T-helper 2 cell treated with Interferon-gamma antibody and Interleukin-4, amounts not matched to agents 100 ng/mL and 5 ng/mL, for 36 hours (primary cell): ENCODE measurements at places on chromosomes 2 and 18. TPM values are rescaled to one million over a fixed set of nuclear protein-coding genes. Genes with fewer than 3 reads are reported as not detected.

The HTR2B gene
- 1.2 and 1.3 TPM in 2 replicates for total RNA-seq

The CCT7 gene
- total RNA-seq, result 321 and 361 TPM in 2 replicates

The M1AP gene
- 0.09 TPM in 1 of 2 replicates, not detected in the other for total RNA-seq

The PJVK gene
- total RNA-seq, result 1.7 and 2.3 TPM in 2 replicates

The UGT1A3 gene
- not detected in 2 replicates for total RNA-seq

The DES gene
- total RNA-seq, result not detected in 2 replicates

The ANKRD29 gene
- total RNA-seq, result 0.07 TPM in 1 of 2 replicates, not detected in the other

The GPR55 gene
- 2.9 and 4.3 TPM in 2 replicates for total RNA-seq

The FAM237A gene
- total RNA-seq, result not detected in 2 replicates

The POTEJ gene
- total RNA-seq, result not detected in 2 replicates

The C1QL2 gene
- total RNA-seq, result not detected in 2 replicates

The C2orf49 gene
- 18.1 and 18.6 TPM in 2 replicates for total RNA-seq

The COLEC11 gene
- total RNA-seq, result 0.27 TPM in 1 of 2 replicates, not detected in the other

The TWSG1 gene
- total RNA-seq, result 7.1 and 8.1 TPM in 2 replicates

The COL3A1 gene
- total RNA-seq, result not detected in 2 replicates

The EPB41L3 gene
- total RNA-seq, result 1.6 and 1.8 TPM in 2 replicates

The DDX18 gene
- 87.1 and 89.3 TPM in 2 replicates for total RNA-seq

The TGIF1 gene
- 7.6 and 8.8 TPM in 2 replicates for total RNA-seq

The PROKR1 gene
- not detected in 2 replicates for total RNA-seq

The TNFRSF11A gene
- 29.6 and 30.8 TPM in 2 replicates for total RNA-seq

The ITGA4 gene
- total RNA-seq, result 311 and 312 TPM in 2 replicates

The DPYSL5 gene
- not detected in 2 replicates for total RNA-seq
